ENCODE measurements at places on chromosomes 16 and 17. TPM values are rescaled to one million over a fixed set of nuclear protein-coding genes. Genes with fewer than 3 reads are reported as not detected.
A peak's percentile ranks its signal among the peaks of the same experiment; 100 is the strongest.

The EVI2A gene
- polyA plus RNA-seq, result 0.77 TPM

The ZNF785 gene
- 4.7 TPM for polyA plus RNA-seq

The CES5A gene
- not detected for polyA plus RNA-seq

The SRL gene
- 0.07 TPM for polyA plus RNA-seq

The SOX9 gene
- 12.5 TPM for polyA plus RNA-seq

The MT4 gene
- not detected for polyA plus RNA-seq

The GALNS gene
- polyA plus RNA-seq, result 10.6 TPM

The ENPP7 gene
- not detected for polyA plus RNA-seq

The SALL1 gene
- polyA plus RNA-seq, result 0.10 TPM

The TBC1D3I gene
- polyA plus RNA-seq, result not detected

The CD300LG gene
- not detected for polyA plus RNA-seq

DNA sequence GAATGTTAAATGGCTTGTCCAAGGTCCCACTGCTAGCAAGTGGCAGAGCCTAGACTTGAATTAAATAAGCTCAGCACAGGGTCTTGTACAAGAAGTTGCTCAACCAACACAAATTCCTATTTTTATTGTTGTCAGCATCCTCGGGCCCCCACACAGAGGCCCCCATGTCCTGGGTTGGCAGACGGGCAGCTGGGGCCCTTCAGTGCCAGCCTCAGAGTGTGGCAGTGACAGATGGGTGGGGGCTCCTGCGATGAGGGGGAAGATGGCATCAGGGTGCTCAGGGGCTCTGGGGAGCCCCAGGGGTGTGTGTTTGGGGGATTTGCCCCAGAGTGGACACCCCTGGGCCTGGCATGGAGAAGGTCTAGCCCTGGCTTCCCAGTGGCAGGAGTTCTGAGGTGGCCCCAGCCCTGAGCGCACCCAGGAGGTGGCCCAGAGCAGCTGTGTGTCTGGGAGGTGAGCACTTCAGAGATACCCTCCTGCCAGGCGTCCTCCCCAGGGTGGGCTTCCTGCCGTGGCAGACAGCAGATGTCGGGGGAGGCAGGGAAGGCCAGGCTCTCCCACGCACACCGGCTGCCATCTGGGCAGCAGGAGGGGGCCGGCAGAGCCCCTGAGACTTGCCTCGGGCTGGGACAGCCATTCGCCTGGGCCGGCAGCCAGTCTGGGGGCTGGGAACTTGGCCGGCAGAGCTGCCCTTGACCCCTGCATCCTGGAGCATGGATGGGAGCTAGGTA is 150.8 kb downstream of the C16orf78 start:
- DNase-seq, result no peak

GRCh38 chr17:59105852-59106462 is 723 bp downstream of the TRIM37 start:
- peak; percentile 34 for DNase-seq

DNA sequence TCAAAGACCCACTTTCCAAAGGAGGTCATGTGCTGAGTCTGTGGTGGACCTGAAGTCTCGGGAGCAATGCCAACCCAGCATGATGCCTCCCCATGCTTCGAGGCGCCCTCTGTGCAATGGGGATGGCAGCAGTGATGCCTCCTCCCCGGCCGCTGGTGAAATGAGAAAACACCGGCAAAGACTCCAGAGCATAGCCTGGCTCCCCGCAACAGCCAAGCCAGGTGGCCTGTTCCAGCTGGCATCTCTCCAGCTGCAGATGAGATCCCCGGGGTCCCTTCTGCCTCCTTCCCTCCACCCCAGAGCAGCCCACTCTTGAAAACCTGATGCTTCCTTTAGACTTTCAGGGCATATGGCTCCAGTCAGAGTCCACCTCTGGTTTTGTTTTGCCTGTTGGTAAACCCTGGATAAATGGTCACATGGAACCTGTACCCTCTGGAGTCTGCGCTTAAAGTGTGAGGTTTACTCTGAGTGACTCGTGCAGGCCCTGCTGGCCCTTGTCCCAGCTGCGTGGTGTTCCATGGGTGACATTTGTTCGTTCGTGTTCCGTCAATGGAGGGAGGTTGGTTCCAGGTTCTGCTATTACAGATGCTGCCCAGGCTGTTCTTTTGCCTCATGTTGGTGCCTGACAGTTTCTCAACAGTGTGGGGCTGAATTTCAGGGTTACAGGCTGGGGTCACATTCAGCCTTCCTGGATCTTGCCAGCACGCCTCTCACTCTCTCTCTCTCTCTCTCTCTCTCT is 181.8 kb upstream of the CIBAR2 start:
- DNase-seq, result peak; percentile 55

- DNase-seq, result no peak
These were observed 97.1 kb upstream of the TMEM97 start for GRCh38 chr17:28221751-28222414.

- DNase-seq, result no peak
These were observed 454.9 kb downstream of the KCNJ2 start for GRCh38 chr17:70624211-70624610.

GRCh38 chr17:72900654-72900971 is 191.9 kb downstream of the SLC39A11 start:
- no peak for DNase-seq

DNA sequence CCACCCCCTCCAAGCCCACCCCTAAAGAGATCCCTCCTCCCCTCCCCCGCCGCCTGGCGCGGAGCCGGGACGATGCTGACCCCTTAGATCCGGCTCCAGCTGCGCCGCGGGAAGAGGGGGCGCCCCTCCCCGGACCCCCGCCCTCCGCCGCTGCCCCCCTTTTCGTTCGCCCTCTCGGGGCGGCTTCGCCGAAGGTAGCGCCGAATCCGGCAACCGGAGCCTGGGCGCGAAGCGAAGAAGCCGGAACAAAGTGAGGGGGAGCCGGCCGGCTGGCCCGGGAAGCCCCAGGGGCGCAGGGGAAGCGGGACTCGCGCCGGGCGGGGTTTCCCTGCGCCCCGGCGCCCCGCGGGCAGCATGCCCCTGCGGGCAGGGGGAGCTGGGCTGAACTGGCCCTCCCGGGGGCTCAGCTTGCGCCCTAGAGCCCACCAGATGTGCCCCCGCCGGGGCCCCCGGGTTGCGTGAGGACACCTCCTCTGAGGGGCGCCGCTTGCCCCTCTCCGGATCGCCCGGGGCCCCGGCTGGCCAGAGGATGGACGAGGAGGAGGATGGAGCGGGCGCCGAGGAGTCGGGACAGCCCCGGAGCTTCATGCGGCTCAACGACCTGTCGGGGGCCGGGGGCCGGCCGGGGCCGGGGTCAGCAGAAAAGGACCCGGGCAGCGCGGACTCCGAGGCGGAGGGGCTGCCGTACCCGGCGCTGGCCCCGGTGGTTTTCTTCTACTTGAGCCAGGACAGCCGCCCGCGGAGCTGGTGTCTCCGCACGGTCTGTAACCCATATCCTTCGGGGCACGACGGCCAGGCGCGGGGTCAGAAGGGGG is 623 bp downstream of the CACNA1G start:
- no peak for DNase-seq

GRCh38 chr17:49975531-49975930 is 6.5 kb downstream of the DLX4 start:
- DNase-seq, result no peak

- no peak for DNase-seq
These were observed 14.6 kb downstream of the CRLF3 start for GRCh38 chr17:30809867-30810266.

DNA sequence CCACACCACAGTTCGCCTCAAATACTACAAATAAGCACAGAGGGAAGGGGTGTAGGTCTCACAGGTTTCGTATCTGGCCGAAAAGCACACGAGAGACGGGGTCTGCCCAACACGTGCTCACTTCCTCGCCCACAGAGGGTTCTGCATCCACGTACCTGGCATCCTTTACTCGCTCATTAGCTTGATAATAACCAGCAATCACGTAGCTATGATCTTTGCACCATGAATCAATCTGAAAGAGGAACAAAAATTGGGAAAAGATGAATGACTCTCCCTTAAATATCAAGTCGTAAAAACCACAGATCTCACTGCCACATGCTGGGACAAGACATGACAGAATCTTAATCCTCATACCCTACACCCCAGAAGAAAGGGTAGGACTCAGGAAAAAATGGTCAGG is 10.5 kb downstream of the EMC8 start:
- no peak for DNase-seq

DNA sequence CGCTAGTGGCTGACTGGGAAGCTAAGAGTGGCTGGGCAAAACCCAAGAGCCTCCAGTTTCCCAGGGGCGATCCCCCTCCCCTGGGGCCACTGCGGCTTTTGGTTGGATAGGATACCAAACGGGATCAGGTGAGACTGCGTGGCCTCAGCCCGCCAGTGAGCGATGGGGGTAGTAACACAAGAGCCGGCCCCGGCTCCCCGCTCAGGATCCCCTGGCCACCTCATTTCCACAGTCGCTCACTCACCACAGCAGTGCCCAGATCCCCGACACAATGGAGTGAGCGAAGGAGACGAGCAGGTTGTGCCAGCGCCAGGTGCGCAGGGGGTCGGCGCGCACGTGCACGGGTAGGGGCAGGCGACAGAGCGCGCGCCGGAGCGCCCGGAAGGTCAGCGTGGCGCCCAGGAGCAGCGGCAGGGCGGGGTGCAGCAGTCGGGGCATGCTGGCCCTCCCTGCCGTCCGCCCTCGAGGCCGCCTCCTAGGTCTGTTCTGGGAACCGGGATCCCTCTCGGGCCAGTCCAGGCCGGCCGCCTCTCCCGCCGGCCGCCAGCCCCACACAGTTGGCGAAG is 290 bp downstream of the TLCD1 start:
- peak; percentile 80 for DNase-seq

GRCh38 chr16:20241321-20241720 is 86.0 kb downstream of the GP2 start:
- no peak for DNase-seq

DNA sequence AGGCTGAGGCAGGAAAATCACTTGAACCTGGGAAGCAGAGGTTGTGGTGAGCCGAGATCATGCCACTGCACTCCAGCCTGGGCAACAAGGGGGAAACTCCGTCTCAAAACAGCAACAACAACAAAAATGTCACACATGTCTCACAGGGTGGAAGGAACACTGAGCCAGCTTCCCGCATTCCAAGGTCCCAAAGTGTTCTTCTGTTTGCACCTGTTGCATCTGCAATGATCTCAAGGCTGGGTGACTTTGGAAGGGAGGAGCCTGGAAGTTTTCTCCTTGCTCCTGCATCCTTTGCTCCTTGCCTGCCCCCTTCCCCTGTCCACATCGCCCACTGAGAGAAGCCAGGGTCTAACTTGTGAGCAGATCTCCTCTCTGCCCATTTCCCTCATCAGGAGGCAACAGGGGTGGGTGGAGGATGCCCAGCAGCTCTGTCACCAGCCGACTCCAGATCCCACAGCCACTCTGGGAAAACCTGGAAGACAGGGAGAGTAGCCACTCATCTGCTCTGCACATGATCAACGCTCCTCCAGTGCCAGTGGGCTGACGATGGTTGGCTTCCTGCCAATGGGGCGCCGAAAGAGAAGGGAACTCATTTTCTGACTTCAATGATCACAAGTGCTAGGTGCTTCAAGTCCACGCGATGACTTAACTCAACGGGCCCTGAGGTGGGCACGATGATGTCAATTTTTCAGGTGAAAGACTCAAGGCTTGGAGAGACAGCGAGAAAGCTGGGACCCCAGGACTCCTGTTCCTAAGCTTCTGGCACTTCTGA is 12.6 kb downstream of the CHST6 start:
- DNase-seq, result no peak

GRCh38 chr16:69329369-69330285 is 761 bp downstream of the PDF start:
- peak; percentile 26 for DNase-seq

DNA sequence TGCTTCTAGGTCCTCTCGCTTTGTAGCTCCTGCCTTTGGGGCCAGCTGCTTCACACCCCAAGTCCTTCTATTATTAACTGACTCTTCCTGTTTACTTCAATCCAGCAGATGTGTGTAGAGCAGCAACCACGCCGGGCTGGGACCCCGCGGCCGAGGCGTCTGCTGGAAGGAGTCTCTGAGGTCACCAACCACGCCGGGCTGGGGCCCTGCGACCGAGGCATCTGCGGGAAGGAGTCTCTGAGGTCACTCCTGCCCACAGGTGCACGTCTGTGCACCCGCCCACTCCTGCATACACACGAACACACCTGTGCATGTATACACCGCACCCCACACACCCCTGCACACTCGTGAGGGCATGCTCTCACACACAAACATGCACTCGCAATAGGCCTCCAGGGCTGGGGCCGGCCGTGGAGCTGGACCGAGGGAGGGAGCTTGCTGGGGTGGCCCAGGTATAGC is 7.8 kb upstream of the TEX19 start:
- no peak for DNase-seq

DNA sequence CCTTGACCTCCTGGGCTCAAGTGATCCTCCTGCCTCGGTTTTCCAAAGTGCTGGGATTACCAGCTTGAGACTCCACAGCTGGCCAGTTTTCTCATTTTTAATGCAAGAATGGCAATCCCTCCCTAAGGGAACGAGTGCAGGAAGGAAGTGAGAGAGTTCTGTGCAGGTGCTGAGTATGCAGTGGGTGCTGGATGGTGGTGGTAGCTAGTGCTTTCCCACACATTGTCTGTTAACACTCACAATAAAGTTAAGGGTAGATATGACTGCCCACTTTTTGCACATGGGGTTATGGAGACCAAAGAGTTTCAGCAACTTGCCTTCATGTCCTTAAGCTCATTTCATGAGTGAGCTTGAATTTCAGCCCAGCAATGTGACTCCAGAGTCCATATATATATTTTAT is 18.5 kb downstream of the RGS9 start:
- DNase-seq, result no peak

DNA sequence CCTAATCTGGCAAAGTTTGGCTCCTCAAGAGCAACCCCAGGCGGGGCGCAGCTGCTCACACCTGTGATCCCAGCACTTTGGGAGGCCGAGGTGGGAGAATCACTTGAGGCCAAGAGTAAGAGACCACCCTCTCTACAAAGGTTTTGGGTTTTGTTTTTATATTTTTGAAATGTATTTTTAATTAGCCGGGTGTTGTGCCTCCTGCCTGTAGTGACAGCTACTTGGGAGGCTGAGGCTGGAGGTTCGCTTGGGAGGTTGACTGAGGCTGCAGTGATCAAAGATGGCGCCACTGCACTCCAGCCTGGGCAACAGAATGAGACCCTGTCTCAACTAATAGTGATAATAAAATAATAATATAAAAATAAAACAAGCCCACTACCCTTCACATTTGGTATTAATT is 756 bp upstream of the USP7 start:
- no peak for DNase-seq

GRCh38 chr16:76885776-76886537 is 305.0 kb upstream of the MON1B start:
- DNase-seq, result no peak

GRCh38 chr16:10949424-10949970 is 5.1 kb downstream of the CLEC16A start:
- DNase-seq, result no peak

- DNase-seq, result no peak
These were observed 419.4 kb downstream of the PMP22 start for GRCh38 chr17:14845591-14846281.
